ENCODE measurements at places on chromosomes 6 and 20.

DNA sequence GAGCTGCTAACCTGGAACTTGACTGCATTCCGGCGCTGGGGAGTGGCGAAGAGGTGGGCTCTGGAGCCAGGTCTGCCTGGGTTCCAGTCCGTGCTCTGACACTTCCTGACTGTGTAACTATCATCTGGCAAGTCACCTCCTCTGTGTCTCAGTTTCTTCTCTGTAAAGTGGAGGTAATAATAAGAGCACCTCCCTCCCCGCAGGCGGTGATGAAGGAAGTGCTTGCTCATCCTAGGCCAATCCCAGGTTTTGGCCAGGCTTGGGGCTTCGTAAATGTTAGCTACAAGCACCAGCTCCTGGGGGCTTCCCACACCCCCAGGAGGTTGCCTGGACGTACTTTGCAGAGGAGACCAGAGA, 32.8 kb downstream of the SNAI1 start:
- no peak for DNase-seq

DNA sequence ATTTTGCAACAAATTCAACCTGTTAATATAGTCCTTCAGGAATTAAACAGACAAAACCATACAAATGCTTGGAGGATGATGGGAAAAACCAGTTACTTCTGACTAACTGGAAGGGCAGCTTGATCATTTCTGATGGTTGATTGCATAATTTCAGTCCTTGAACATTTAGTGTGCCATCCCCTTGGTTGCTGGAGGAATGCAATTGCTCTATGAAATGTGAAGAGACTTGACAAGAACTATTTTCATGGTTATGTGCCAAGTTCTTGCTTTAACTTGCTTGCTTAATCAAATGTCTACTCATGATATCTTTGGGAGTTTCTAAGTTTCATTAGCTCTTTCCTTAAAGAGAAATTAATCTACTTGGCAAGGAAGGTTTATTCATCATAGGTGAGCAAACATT, 45.2 kb downstream of the ANKEF1 start:
- DNase-seq: no peak

DNA sequence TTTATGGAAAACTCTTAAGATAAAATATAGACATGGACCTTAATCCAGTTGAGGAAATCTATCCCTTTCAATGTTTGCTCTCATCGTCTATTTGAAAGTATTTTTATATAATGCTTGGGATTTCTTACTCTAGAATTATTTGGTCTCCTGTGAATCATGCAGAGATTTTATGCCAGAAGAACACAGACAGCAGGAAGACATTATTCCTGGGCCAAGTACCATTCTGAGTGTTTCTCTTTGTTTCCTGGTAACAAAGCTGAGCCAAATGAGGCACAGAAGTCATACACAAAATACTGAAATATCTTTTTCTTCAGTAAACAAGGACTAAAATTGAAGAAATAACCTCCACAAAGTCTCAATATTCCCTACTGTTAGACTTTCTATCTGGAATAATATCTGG, 538.2 kb upstream of the EYS start:
- no peak for DNase-seq

DNA sequence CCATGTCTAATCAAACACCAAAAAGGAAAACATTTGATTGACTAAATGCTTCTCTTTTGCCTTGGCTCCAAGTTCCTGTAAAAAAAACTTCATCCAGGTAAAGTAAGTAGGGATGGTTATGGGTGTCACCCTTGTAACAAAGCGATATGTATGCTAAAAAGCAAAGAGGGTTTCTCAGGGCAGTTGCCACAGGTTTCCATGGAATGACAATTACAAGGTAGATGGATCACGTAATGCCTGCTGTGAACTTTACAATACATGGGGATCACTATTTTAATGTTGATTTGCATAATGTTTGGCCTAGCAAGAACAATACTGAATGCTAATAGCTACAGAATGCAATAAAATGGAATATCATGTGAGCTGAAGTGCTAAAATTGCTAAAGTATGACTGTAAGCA, 2.9 kb upstream of the BMP2 start:
- DNase-seq: no peak

DNA sequence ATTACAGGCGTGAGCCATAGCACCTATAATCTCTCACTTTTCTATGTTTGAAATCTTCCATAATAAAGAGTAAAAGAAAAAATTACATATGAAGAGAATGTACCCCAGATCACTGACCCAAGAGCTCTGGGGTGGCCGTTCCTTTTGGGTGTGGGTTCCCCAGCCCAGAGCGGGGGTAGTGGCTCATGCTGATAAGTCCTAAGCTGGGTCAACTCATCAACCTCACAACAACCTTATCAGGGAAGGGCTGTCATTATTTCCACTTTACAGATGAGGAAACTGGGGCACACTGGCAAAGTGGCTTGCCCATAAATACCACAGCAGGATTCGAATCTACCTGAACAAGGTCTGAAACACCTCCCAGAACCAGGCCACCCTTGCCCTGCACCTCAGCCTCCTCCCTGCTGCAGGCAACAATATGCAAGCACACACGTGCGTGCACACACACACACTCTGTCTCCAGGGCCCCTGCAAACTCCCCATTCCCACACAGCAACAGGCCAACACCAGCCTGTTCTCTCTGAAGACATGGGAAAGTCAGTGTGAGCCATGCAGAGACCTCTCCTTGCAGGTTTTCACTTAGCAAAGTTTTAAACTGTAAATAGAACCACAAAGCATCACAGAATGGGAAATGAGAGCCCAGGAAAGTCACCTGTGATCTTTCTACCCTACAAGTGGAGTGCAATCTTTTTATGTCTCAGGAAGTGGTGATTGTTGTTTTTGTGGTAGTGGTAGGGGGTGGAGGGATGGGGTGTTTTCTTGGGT, 27.7 kb downstream of the BFSP1 start:
- DNase-seq: peak; percentile 24

DNA sequence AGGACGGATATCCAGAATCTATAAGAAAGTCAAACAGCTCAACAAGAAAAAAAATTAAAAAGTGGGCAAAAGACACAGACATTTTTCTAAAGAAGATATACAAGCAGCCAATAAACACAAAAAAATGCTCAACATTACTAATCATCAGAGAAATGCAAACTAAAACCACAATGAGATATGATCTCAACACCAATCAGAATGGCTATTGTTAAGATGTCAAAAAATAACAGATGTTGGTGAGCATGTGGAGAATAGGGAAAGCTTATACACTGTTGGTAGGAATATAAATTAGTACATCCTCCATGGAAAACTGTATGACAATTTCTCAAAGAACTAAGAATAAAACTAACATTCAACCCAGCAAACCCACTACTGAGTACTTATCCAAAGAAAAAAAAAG, 23.3 kb upstream of the OSTM1 start:
- no peak for DNase-seq

DNA sequence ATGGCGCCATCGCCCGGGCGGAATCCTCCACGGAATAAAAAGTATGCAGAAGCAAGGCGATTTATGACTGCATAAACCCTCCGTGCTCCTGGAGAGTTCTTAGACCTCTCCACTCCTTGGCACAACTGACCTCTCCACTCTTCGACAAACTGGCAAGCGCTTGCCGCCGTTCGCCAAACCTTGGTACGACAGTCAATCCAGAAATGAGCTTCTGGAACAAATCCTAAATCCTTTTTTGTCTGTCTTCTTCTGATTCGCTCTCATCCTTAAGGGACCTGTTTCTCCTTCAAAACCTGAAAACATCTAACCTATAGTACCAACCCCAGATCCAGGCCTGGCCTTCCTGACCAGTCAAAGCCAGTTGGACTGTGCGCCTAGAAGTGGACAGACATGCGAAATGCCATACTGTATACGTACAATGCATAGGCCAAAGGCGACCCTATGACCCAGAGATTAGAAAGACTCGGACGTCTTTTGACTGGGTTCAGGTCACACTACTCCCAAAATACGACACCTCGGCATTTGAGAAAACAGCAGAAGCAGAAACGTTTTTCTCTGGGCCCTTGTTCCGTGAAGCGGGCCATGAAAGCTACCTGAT, 59.4 kb downstream of the TRIM27 start:
- DNase-seq: no peak

- DNase-seq: peak; percentile 68
Measured at GRCh38 chr20:33753763-33754162, 22.0 kb downstream of the ZNF341 start.

DNA sequence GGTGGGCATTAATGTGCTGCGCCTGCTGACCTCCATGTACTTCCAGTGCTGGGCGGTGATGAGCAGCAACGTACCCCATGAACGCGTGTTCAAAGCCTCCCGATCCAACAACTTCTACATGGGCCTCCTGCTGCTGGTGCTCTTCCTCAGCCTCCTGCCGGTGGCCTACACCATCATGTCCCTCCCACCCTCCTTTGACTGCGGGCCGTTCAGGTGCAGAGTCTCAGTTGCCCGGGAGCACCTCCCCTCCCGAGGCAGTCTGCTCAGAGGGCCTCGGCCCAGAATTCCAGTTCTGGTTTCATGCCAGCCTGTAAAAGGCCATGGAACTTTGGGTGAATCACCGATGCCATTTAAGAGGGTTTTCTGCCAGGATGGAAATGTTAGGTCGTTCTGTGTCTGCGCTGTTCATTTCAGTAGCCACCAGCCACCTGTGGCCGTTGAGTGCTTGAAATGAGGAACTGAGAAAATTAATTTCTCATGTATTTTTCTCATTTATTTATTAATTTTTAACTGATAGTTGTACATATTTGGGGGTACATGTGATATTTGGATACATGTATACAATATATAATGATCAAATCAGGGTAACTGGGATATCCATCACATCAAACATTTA, 35.2 kb upstream of the NOP56 start:
- DNase-seq: no peak

DNA sequence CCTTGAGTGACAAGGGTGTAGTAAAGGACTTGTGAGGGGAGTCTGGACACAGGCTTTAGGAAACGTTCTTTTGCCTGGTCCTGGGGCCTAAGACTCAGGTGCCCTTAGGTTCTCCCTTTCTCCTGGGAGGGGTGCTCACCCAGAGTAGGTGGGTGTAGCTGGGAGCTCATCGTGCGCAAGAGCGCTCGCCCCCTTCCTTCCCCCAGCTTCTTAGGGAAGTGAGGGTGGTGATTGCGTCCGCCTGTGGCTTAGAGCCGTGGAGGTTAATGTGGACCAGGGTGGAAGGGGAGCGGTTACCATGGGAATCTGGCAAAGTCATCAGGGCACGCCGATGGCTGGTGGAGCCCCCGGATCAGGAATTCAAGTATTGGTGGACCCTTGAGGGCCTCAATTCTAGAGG, 3.3 kb upstream of the AARS2 start:
- DNase-seq: no peak

GRCh38 chr6:117555882-117556498, 46.3 kb downstream of the GOPC start:
- no peak for DNase-seq

DNA sequence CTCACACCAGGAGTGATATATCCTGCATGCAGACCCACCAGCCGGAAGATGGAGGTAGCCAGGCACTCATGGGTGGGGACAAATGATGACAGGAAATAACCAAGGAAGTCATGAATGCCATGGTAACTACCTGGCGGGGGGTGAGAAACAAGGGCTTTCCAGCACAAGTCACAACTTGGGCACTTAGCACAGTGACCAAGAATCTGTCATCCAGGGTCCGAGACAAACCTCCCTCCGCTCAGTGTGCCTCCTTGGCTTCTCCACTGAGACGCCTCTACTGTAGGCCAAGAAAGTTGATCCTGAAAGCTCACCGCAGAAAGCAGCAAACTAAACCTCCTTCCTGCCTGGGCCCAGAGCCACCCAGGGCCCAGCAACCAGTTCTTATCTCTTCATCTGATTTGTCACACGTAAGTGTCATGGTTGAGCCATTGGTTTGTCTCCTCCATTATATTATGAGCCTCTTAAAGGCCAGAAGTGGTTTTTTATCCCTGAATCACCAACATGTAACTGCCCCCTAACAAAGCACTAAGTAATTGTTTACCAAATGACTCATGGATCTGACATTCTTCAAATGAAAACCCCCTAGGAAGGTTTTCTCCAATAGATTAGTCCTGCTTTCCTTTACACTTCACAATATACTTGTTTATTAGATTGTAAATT, 84.3 kb upstream of the TAB2 start:
- peak; percentile 85 for DNase-seq

DNA sequence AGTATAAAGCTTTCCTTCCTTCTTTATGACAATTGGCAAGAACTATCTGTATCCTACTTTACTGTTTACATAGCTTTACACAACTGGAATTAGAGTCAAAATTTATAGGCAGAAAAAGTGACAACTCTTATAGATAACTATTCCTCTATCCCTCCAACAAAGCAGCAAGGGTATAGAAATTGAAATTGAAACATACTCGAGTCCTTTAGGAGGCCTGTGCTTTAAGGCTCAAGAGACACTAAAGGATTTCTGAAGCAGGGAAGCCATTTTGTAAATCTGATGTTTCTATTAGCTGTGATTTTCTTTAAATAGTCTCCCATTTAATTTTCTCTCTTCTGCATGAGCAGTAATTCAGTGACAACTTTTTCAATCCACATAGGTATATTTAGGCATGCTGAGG, 567.6 kb upstream of the MAN1A1 start:
- no peak for DNase-seq

- peak; percentile 36 for DNase-seq
Measured at GRCh38 chr6:167739721-167740475, 86.8 kb upstream of the AFDN start.

DNA sequence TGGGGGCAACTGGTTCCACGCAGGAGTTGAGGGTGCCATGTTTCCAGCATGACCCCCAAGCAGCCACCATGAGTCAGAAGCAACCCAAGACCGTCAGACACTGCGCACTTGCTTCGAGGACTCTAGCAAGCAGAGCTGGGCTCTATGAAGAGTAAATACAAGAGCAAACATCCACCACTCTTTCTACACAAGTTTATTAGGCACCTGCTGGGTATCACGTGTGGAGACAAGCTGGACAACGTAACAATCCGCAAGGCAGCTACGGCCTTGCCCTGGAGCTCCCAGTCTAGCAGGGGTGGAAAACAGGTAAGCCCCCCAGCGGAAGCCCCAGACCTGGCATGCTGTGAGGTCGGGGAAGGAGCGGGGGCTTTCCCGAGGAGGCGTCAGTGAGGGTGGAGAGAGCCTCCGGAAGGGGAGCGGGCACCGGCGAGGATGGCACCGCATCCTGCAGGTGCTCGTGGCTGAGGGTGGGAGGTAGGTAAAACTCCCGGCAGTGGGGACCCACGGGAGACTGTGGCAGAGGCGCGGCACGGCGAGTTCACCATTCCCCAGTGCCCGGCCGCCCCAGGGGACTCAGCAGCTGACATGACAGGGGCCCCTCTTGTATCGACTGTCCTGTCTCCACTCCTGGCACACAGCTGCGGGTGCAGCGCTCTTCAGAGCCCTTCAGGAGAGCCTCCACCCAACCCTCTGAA, 33.6 kb downstream of the GNAS-AS1 start:
- DNase-seq: no peak

- no peak for DNase-seq
Measured at GRCh38 chr20:48203252-48203651, 418.0 kb upstream of the SULF2 start.

GRCh38 chr6:79872986-79873385, 74.4 kb downstream of the ELOVL4 start:
- DNase-seq: no peak

Data from islet precursor cell (in vitro differentiated cells).